Stimulated activated CD8-positive, alpha-beta memory T cell treated with anti-CD3 and anti-CD28 coated beads, Interleukin-7, amount 100 ng/mL, for 1 hour (primary cell): ENCODE measurements at places on chromosomes 2 and 18.
A peak's percentile ranks its signal among the peaks of the same experiment; 100 is the strongest.

GRCh38 chr18:8747440-8747937, 42.1 kb downstream of the MTCL1 start:
- no peak for DNase-seq

DNA sequence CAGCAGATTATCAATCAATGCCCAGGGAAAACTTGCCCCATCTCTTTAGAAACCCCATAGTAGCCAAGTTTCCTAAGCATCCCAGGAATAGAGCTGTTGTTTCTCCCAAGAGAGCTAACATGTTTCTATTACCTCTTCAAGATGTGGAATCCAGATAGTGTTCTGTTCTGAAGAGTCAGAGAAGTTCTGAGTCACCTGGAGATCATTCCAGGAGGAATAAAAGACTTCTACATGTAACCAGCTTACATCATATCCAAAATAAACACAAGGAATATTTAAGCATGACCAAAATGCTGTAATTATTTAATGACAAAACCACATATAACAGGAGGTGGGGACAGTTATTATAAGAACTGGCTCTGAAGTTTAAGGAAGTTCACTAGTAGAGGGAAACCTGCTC, 51.0 kb upstream of the GORASP2 start:
- no peak for DNase-seq

DNA sequence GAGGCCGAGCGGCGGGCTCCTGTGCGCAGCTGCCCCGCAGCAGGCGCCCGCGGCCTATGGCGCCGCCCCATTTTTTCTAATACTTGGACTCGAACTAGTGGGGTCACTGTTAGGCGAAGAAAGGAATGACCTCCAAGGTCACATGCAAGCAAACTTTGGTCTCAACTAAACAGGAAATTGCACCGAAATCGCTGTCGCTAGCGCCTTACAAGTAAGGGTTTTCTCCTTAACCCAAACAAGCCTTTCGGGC, 339 bp downstream of the ACAA2 start:
- no peak for DNase-seq

DNA sequence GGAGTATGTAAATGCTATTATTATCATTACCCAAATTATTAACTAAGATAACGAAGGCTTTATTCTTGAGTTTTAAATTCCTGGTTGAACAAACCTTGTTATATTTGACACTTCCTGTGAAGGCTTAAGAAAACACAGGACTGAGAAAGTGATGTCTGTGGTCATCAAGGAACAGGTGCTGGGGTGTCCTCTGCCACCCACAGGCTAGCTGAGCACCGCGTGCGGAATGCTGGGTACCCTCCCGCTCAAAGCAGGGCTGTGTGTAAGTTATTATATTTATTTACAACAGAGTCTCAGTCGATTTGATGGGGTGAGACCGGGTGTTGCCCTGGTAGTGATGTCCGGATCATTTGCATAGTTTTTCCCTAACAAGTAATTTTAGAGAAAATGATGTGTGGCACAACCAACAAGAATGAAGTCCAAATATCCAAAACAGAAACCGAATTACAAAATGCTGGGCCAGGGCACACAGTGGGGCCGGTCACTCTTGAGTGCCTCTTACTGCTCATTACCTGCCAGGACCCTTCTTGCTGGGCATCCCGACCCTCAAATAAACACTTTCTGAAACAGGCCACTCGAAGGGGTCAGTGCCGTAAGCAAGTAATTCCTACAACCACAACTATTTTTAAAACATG, 49.2 kb downstream of the TMEM18 start:
- DNase-seq: no peak

GRCh38 chr2:85430752-85431569, 12.4 kb downstream of the SH2D6 start:
- DNase-seq: no peak

- no peak for DNase-seq
Observed at GRCh38 chr2:62964050-62964449, 86.6 kb upstream of the OTX1 start.

GRCh38 chr2:233455491-233455890, 101.2 kb downstream of the DGKD start:
- DNase-seq: no peak

- no peak for DNase-seq
Observed at GRCh38 chr2:72130659-72131360, 16.9 kb downstream of the CYP26B1 start.

DNA sequence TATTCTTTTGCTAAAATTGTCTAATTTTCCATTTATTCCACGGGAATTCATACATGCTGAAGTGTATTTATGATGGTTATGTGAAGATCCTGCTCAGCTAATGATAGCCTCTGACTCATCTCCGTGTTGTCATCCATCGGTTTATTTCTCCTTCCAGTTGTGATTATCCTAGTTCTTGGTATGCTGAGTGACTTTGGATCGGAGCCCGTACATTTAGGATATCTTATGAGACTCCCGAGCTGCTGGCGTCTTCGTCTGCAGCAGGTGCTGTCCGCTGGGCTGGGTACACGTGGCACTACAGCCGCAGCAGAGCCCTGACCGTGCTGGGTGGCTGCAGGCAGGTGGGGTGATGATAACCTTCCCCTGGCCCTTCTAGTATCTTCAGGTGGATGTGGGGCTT, 40.1 kb upstream of the GALR1 start:
- DNase-seq: no peak

- DNase-seq: no peak
Observed at GRCh38 chr2:9548506-9548905, 7.1 kb downstream of the ADAM17 start.

- no peak for DNase-seq
Observed at GRCh38 chr2:186894478-186894877, 45.5 kb upstream of the ZSWIM2 start.

DNA sequence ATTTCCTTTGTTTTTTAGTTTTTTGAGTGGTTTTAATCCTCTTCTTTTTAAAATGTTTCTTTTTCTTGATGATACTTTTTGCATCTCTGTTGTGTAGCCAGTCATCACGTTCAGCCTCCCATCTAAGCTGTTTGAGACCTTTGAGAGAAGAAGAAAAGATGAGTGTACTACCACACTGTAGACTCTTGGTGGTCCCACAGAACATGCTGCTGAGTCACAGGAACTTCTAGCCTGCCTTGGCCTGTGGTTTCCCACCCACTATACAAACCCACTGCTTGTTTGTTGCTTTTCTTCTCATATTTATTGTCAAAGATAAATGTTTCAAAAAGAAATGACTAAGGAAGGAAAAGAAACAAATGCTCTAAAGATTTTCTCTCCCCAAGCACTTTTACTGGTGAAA, 5.5 kb downstream of the CEBPZOS start:
- DNase-seq: peak; percentile 24

DNA sequence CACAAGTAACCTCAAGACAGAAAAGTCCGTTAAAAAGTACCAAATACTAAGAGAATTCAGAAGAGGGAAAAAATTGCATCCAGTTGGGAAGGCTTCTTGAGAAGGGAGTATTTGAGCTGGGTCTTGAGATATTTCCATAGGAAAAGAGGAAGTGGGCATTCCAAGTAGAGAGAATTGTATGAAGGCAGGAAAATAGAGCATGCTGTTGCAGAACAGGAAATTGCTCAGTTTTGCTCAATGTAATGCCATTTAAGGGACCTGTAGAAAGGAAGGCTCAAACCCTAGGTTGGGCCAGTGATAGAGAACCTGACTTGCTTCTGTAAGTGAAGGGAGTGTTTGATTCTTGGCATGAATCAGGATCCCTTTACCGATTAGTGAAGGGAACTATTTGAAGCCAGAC, 1.0 kb upstream of the ZC3H8 start:
- DNase-seq: no peak

- DNase-seq: no peak
Observed at GRCh38 chr18:67301592-67301991, 214.9 kb downstream of the DSEL start.

DNA sequence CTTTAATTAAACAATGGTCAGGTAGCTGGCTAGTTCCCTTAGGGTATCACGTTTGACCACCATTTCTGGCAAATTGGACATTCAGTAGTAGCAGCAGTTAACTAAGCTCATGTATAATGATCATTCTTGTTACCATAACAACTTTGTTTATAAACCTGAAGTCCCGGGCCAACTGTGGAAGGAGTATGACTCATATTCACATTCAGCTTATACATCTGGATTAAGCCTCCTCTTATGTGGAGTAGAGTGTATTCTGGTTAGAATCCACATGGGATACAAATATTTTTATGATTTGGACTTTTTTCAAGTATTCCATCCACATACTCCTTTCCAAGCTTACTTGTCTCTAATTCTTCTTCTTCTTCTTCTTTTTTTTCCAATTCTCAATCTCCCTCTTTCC, 70.3 kb upstream of the ZSWIM2 start:
- DNase-seq: no peak

DNA sequence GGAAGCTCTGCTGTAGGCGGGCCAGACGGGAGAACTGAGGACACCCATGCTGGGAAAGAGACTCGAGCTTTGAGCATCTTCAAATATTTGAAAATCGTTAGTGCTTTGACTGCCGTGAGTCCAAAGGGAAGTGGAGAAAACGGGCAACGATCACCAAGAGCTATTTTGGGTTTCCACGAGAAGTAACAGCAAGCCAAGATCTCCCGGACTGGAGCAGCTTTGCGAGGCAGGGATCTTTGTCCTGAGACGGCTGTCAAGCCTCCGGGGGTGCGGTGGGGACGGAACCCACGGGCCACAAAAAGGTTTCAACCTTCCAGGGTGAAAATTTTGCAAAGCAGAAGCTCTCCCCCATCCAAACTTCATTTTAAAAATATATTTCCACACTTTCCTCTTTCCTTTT, 195.8 kb downstream of the NDUFA10 start:
- DNase-seq: no peak

- DNase-seq: no peak
Observed at GRCh38 chr2:170147576-170147975, 30.4 kb upstream of the MYO3B start.

GRCh38 chr18:28823506-28824182, 646.7 kb upstream of the CDH2 start:
- no peak for DNase-seq

DNA sequence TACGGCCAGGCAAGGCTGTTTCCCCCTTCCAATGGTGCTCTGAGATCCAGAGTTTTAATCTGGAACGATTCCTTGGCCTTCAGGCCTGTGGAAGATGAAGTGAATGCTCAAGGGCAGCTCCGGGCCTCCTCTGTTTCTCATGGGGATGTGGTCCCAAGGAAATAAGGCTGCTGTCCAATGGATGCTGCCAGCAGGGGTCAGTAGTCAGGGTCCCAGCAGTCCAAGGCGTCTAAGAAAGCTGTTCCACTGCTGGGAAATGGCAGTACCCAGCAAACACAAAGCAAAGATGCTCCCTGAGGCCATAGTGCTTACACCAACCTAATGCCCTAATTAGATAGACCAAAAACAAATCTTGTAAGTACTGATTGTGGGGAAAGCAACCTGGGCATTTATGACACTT, 12.5 kb downstream of the NMS start:
- DNase-seq: no peak

GRCh38 chr2:51297488-51297887, 265.6 kb upstream of the NRXN1 start:
- no peak for DNase-seq

DNA sequence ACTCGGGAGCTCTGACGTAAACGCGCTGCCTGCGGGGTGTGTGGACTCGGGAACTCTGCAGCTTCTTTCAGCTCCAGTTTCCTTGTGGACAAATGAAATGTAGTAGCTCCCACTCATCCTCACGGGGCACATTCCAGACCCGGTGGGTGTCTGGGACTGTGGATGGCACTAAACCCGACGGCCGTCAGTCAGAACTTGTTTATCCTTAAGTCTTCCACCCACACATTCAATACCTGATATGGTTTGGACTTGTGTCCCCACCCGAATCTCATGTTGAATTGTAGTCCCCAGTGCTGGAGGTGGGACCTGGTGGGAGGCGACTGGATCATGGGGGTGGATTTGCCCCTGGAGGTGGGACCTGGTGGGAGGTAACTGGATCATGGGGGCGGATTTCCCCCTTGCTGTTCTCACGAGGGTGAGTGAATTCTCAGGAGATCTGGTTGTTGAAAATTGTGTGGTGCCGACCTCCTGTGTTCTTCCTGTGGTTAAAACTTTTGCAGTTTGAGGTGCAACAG, 81.2 kb upstream of the SNTG2 start:
- no peak for DNase-seq
